HFFc6 (cell line): ENCODE measurements at places on chromosomes 16 and 17.

GRCh38 chr16:48555155-48555554, 54.8 kb downstream of the N4BP1 start:
- DNase-seq = no peak

DNA sequence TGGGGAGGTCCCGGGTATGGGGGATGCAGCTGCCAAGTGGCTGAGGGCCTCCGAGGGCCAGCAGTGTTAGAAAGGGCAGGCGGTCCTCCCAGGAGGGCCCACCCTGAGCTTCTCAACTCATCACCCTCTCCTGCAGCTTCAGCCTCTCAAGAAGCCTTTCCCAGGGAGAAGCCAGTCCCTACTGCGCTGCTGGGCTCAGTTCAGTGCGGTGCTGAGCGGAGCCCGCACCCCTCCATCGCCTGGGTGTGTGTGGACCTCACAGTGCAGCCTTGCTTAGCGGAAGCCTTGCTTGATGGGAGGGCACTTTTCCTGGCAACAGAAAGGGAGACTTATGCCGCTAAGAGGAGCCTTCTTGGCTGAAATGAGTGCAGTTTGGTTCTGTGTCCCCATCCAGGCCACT, 3.5 kb upstream of the APRT start:
- DNase-seq = no peak

GRCh38 chr16:78583441-78583840, 484.0 kb downstream of the WWOX start:
- no peak for DNase-seq

- DNase-seq = no peak
Measured at GRCh38 chr16:19505600-19506303, 16.1 kb downstream of the GDE1 start.
